ENCODE measurements at places on chromosomes 1 and 21. TPM values are rescaled to one million over a fixed set of nuclear protein-coding genes. Genes with fewer than 3 reads are reported as not detected.
A peak's percentile ranks its signal among the peaks of the same experiment; 100 is the strongest.

DNA sequence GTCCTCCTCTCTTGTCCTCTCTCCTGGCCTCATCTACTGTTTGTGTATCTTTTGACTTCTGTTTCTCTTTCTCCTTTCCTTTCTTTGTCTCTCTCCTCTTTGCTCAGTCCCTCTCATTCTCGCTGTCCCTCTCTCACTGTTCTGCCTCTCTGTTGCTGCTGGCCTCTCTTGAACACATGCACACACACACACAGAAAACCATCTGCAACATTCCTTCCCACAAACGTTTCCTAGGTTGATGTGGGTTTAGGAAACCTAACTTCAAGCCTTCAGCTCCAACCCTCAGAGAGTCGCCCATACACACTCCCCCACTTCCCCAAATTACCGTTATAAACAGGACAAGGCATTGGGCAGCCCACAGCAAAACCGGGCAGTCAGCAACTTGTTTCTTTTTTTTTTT is 10.9 kb upstream of the SSBP3 start:
- no peak for DNase-seq
- no peak overlapping the region for H3K4me3 ChIP-seq
- H3K36me3 ChIP-seq = no peaks in the 10 kb centered on the region
- no peak overlapping the region for H3K27ac ChIP-seq

- no peaks in the 10 kb centered on the region for H3K36me3 ChIP-seq
- no peaks in the 10 kb centered on the region for H3K27me3 ChIP-seq
- no peaks in the 10 kb centered on the region for H3K4me1 ChIP-seq
- no peak for DNase-seq
Observed at GRCh38 chr1:198575798-198576641, 35.5 kb upstream of the ATP6V1G3 start.

- no peak overlapping the region for H3K4me3 ChIP-seq
- H3K27me3 ChIP-seq = no peaks in the 10 kb centered on the region
- H3K4me1 ChIP-seq = peaks cover 21% of the 10 kb centered on the region
Observed at GRCh38 chr1:228849011-228849541, 113.8 kb downstream of the RHOU start.

- H3K27ac ChIP-seq = no peak overlapping the region
- no peak overlapping the region for H3K4me3 ChIP-seq
- no peaks in the 10 kb centered on the region for H3K4me1 ChIP-seq
- H3K36me3 ChIP-seq = no peaks in the 10 kb centered on the region
- DNase-seq = no peak
Observed at GRCh38 chr1:24173638-24174575, 13.2 kb downstream of the IFNLR1 start.

DNA sequence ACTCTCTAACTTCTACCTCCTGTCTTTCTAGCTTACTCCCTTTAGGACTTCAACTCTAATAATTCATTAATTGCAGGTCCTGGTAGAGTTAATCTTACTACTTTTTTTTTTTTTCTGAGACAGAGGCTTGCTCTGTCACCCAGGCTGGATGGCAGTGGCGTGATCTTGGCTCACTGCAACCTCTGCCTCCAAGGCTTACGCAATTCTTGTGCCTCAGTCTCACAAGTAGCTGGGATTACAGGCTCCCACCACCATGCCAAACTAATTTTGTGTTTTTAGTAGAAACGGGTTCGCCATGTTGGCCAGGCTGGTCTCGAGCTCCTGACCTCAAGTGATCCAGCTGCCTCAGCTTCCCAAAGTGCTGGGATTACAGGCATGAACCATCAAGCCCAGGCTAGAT is 15.7 kb downstream of the BTBD8 start:
- H3K4me3 ChIP-seq = no peak overlapping the region
- no peaks in the 10 kb centered on the region for H3K36me3 ChIP-seq
- H3K27ac ChIP-seq = no peak overlapping the region
- H3K4me1 ChIP-seq = no peaks in the 10 kb centered on the region
- H3K27me3 ChIP-seq = no peaks in the 10 kb centered on the region

GRCh38 chr21:15051644-15052458 is 12.9 kb downstream of the NRIP1 start:
- no peak overlapping the region for H3K27ac ChIP-seq
- H3K4me1 ChIP-seq = peaks cover 64% of the 10 kb centered on the region
- no peaks in the 10 kb centered on the region for H3K27me3 ChIP-seq
- H3K4me3 ChIP-seq = no peak overlapping the region
- H3K36me3 ChIP-seq = no peaks in the 10 kb centered on the region
- DNase-seq = no peak

DNA sequence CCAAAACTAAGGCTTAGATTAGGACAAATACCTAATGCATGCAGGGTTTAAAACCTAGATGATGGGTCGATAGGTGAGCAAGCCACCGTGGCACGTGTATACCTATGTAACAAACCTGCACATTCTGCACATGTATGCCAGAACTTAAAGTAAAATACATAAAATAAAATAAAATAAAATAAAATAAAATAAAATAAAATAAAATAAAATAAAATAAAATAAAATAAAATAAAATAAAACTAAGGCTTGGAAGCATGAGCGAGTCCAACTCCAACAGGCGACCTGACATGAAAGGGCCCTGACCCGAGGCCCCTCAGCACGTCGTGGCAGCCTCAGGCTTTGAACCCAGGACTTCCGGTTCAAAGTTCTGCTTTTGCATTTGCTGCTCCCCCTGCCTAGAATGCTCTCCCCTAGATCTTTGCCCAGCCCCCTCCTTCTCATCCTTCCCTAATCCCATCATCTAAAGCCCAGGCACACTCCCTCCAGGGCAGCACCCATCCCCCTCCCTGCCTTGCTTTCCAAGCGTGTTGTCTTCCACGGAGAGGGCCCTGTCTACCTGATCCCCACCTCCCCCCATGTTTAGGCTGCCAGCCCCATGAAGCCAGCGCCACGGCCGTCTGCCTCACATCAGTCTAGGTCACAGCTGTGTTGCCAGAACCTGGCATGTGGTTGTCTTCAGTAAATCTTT is 64.3 kb downstream of the TAS1R2 start:
- H3K4me3 ChIP-seq = no peak overlapping the region
- no peaks in the 10 kb centered on the region for H3K4me1 ChIP-seq
- H3K36me3 ChIP-seq = no peaks in the 10 kb centered on the region
- DNase-seq = no peak
- no peaks in the 10 kb centered on the region for H3K27me3 ChIP-seq

DNA sequence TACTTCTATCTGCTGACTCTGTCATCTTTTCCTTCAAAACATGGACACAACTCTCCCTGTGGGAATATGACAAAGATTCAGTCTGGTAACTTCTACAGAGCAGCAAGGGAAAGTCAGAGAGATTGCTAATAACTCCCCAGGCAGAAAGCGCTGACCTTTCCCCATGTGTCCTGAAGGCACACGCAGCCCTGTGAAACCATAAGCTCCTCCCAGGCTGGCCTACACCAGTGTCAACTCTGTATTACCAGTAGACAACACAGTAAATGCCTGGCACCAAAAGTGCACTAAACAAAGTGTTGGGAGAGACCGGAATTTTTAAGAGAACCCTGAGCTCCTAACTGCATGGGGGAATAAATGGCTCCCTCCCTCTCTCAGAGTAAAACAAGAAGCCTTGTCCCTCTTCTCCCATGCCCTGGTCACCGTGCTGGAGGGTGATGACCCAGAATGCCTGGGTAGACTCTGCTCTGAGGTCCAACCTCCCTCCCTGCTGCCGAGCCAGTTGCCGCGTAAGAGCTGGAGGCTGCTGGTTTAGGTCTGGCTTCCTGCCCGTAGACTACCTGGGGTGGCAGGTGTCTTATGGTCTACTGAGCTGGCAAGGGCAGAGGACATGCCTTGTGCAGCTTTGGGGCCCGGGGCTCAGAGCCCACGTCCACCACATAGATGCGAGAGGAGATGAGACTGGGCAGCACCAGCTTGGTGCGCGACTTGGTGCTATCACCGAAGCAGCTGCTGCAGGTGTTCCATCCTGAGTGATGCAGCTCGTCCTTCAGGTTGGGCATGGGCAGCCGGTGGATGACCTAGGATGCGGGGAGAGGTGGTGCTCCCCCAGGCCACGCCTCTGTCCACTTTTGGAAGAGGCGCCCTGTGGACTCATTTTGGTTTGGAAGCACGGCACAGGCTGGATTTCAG is 3.9 kb downstream of the SELENBP1 start:
- no peaks in the 10 kb centered on the region for H3K27me3 ChIP-seq
- peaks cover 21% of the 10 kb centered on the region for H3K4me1 ChIP-seq
- DNase-seq = peak; percentile 56
- H3K36me3 ChIP-seq = no peaks in the 10 kb centered on the region
- H3K27ac ChIP-seq = no peak overlapping the region

DNA sequence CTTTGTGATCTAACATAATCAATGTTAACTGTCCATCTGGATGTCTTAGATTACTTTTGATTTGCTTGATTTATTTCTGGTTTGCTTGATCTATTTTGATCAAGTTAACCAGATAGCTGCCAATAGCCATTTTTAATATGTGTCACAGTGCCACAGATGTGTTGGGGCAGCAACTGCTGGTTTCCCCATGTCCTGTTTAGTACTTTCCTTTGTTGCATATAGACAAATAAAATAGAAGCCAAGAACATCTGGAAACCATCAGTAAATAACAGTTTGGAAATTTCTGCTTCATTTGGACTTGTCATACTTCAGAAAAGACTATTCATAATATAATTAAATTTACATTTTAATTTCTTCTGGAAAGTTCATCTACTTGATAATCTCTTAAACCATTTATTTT is 145.6 kb upstream of the C21orf91 start:
- H3K4me3 ChIP-seq = no peak overlapping the region
- H3K27me3 ChIP-seq = no peaks in the 10 kb centered on the region
- H3K27ac ChIP-seq = no peak overlapping the region
- DNase-seq = no peak

DNA sequence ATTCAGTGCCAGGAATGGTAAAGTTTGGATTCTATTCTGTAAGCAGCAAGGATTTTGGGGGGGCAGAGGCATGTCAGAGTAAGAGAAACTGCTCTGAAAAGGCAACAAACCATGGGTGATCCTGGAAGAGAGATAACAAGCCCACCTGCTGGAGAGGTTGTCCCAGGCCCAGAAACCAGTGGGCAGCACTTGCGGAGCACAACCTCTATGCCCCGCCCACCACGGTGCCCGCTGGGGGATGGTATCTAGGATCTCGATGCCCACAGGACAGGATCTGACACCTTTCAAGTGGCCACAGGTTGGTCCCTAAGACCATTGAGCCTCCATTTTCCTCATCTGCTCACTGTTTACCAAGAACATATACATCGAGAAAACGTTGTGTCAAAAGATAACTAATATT is 20.3 kb upstream of the MUL1 start:
- no peaks in the 10 kb centered on the region for H3K27me3 ChIP-seq
- H3K27ac ChIP-seq = no peak overlapping the region
- H3K4me3 ChIP-seq = no peak overlapping the region
- H3K4me1 ChIP-seq = no peaks in the 10 kb centered on the region

- H3K4me3 ChIP-seq = no peak overlapping the region
- H3K36me3 ChIP-seq = no peaks in the 10 kb centered on the region
- peak; percentile 25 for DNase-seq
- peaks cover 11% of the 10 kb centered on the region for H3K4me1 ChIP-seq
- peak overlapping the region; percentile 76 for H3K27ac ChIP-seq
Observed at GRCh38 chr21:14699433-14700407, 153.6 kb upstream of the SAMSN1 start.

- H3K36me3 ChIP-seq = no peaks in the 10 kb centered on the region
- H3K27me3 ChIP-seq = no peaks in the 10 kb centered on the region
- H3K27ac ChIP-seq = peak overlapping the region; percentile 36
- H3K4me3 ChIP-seq = no peak overlapping the region
- no peak for DNase-seq
Observed at GRCh38 chr1:153741986-153742385, 14.1 kb downstream of the INTS3 start.

The MYCL gene
- 4.5 TPM for total RNA-seq

The LCE1C gene
- total RNA-seq = not detected

The S100A9 gene
- total RNA-seq = 35.7 TPM

The CFAP45 gene
- total RNA-seq = 0.34 TPM

The MYOG gene
- not detected for total RNA-seq

The KIF14 gene
- total RNA-seq = 0.09 TPM

Data from pancreas (tissue), 10 donors.